ENCODE measurements at places on chromosomes 5 and 9.

- no peak for DNase-seq
Observed at GRCh38 chr9:108919517-108919916, 14.4 kb downstream of the ELP1 start.

GRCh38 chr9:95070549-95071021 lies 246.9 kb downstream of the FANCC start:
- no peak for DNase-seq

GRCh38 chr9:445033-445432 lies 230.4 kb downstream of the DOCK8 start:
- DNase-seq = no peak

- DNase-seq = no peak
Observed at GRCh38 chr5:175475248-175475647, 3.1 kb upstream of the SFXN1 start.

GRCh38 chr5:59164041-59164830 lies 581.4 kb downstream of the RAB3C start:
- no peak for DNase-seq

GRCh38 chr5:1564182-1564748 lies 40.5 kb upstream of the LPCAT1 start:
- no peak for DNase-seq

DNA sequence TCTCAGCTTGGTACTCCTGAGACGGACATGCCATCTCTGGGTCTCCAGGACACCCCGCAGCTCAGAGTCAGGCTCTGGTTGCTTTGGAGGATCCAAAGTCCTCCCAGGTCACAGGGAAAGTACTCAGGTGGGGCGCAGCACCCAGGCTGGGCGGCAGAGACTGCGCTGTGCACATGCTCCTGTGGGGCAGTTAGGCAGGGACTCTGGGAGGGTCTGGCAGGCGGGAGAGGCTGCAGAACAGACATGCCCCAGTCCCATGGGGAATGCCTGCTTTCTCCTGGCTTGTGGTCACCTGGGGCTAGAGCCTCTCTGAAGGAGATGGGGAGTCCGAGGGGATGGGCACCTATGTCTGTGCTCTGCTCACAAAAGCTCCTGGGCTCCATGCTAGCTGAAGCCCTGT lies 45.3 kb upstream of the ITGA2 start:
- DNase-seq = no peak

DNA sequence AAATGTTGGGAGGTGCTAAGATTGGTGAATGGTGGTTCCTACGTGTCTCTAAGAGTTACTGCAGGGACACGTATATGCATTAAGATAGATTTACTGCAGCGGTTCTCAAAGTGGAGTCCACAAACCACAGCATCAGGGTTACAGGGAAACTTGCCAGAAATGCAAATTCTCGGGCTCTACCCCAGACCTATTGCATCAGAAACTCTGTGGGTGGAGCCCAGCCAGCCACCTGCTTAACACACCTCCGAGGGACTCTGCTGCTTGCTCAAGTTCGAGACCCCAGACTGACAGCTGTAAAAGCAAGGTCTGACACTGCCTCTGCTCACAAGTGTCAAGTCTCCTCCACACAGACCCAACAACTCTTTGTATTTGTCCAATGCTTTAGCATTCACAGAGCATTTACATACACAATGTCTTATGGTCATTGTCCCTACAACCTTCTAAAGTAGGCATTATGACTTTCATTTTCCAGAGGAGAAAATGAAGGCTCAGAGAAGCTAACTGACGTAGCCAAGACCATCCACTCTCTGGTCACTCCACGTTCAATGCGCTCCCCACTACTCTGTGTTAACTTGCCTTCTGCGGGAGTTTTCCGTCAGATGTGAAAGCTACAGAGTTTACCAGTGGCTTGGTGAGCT lies 48.8 kb downstream of the HSD17B3 start:
- DNase-seq = no peak

- DNase-seq = no peak
Observed at GRCh38 chr5:135694012-135694411, 115.2 kb upstream of the CXCL14 start.
